ENCODE measurements at places on chromosomes 16 and 17.

GRCh38 chr16:47046726-47047523 lies 73.5 kb upstream of the DNAJA2 start:
- no peaks in the 10 kb centered on the region for H3K4me1 ChIP-seq
- H3K36me3 ChIP-seq = no peaks in the 10 kb centered on the region
- no peak overlapping the region for H3K4me3 ChIP-seq
- no peak for ATAC-seq
- no peaks in the 10 kb centered on the region for H3K27me3 ChIP-seq
- H3K27ac ChIP-seq = no peak overlapping the region

- H3K27me3 ChIP-seq = peaks cover 84% of the 10 kb centered on the region
- no peaks in the 10 kb centered on the region for H3K36me3 ChIP-seq
- no peak for ATAC-seq
- no peak overlapping the region for H3K27ac ChIP-seq
- H3K4me3 ChIP-seq = no peak overlapping the region
Observed at GRCh38 chr17:4782652-4783051, 3.5 kb downstream of the VMO1 start.

GRCh38 chr17:49114703-49115102 lies 17.9 kb upstream of the B4GALNT2 start:
- peaks cover 30% of the 10 kb centered on the region for H3K27me3 ChIP-seq
- H3K36me3 ChIP-seq = no peaks in the 10 kb centered on the region
- H3K4me3 ChIP-seq = no peak overlapping the region
- no peak for ATAC-seq
- H3K4me1 ChIP-seq = no peaks in the 10 kb centered on the region

- no peak for ATAC-seq
- H3K4me3 ChIP-seq = no peak overlapping the region
Observed at GRCh38 chr17:28500712-28501379, 5.3 kb upstream of the FOXN1 start.

DNA sequence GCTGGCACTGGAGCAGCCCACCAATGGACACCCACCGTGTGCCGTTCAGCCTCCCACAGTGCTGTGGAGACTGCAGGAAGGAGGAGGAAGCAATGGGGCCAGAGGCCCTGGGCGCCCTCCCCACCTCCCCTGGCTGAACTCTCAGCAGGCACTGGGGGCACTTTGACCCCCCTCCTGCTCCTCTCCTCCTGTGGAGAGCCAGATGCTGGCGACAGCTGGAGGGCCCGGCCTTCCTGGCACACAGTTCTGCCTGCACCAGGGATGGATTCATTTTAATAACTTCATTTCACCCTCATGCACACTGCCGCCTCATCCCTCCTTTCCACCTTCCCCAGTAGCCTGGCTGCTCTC lies 6.0 kb downstream of the NXPH3 start:
- H3K4me1 ChIP-seq = peaks cover 32% of the 10 kb centered on the region
- no peak overlapping the region for H3K4me3 ChIP-seq
- no peak for ATAC-seq
- no peak overlapping the region for H3K27ac ChIP-seq

DNA sequence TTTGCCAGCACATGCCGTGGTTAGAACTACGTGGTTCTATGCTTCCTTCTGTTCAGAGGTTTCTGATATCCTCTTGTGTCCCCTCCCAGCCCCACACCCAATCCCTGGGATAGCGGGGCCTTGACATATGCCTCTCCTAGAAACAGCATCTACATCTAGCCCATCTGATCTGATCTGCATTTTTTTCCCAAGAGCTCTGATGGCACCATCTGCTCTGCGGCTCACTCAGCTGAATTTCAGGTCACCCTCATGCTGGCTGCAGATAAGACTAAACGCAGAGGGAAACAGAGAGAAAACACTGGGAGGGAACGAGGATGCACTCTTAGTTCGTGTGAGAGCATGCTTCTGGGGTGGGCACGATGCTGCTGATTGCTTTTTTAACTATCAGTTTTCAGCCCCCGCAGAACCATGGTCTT lies 10.7 kb downstream of the WIPI1 start:
- no peaks in the 10 kb centered on the region for H3K4me1 ChIP-seq
- H3K27ac ChIP-seq = no peak overlapping the region
- no peak overlapping the region for H3K4me3 ChIP-seq
- H3K27me3 ChIP-seq = no peaks in the 10 kb centered on the region
- ATAC-seq = no peak

DNA sequence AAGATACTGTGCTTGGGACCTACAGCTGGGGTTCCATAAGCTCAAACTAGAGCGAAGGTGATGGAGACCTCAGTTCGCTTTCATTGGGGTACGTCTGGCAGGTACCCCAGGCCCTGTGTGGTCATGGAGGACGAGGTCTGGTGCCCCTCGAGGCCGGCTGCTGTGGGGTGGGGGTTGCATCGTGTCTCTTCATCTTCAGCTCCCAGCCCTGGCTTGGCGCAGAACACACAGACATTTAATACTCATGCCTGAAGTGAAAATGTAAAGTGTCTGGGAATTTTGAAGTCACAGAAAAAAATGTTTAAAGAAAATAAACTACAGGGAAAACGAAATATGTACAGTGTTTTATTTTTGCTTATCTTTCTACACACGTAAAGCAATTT lies 80.5 kb downstream of the TBC1D16 start:
- H3K27me3 ChIP-seq = no peaks in the 10 kb centered on the region
- H3K4me3 ChIP-seq = no peak overlapping the region
- H3K27ac ChIP-seq = no peak overlapping the region
- H3K4me1 ChIP-seq = peaks cover 7% of the 10 kb centered on the region
- no peak for ATAC-seq

GRCh38 chr16:72854267-72854959 lies 193.5 kb downstream of the ZFHX3 start:
- H3K27ac ChIP-seq = no peak overlapping the region
- no peaks in the 10 kb centered on the region for H3K4me1 ChIP-seq
- H3K27me3 ChIP-seq = no peaks in the 10 kb centered on the region
- no peaks in the 10 kb centered on the region for H3K36me3 ChIP-seq
- H3K4me3 ChIP-seq = no peak overlapping the region

DNA sequence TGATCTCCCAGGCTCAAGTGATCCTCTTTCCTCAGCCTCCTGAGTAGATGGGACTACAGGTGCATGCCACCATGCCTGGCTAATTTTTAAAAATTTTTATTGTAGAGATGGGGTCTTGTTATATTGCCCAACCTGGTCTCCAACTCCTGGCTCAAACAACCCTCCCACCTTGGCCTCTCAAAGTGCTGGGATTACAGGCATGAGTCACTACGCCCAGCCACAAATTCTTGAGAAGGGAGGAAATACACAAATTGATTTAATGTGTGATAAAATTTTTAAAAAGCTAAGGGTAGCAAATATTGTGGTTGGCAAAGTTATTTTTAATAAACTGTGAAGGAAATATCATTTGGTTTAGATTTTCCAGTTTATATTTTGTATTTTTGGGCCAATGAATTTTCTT lies 9.6 kb downstream of the ITGAD start:
- H3K27ac ChIP-seq = no peak overlapping the region
- peaks cover 4% of the 10 kb centered on the region for H3K27me3 ChIP-seq
